T-cell (primary cell): ENCODE measurements at places on chromosomes 5 and 9.

DNA sequence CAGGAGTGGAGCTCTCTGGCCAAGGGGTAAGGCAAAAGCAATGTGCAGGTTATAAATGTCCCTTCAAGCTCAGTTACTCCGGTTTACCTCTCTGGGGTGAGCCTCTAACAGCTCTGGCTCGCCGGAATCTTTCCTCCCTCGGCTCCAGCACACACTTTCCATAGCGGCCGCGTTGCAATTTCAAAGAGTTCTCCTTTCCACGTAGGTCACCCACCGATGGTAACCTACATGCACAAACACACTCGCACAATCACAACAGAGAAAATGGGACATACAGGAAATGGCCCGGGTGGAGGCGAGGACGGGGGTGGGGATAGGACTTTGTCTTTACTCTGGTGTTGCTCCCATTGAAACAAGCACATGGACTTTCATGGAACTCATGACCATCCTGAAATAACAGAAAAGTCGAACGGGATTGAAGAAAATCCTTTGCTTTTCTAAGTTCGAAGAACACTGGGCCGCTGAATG lies 1.2 kb downstream of the LHFPL2 start:
- no peak for DNase-seq

DNA sequence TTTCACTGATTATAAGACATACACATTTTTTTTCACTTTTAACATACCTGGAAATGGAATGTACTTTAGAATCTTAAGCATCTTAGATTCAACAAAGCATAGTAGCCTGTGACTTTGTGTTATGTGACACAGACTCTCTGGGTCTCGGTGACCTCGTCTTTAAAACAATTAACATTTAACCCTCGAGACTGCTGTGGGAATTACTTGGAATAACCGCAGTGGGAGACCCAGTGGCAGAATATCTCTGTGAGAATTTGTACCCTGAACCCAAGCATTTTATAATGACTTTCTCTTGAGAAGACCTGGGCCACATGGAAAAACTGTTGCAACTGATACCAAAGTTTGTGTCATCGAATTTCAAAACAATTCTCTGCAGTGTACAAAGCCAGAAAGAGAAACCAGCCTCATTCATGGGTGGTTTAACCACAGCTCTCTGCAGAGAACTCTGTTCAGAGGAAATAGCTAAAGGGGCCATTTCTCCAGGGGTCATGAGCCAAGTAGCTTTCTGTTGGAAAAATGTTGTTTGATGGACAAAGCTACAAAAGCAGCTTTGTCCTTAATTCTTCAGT lies 10.0 kb upstream of the RETREG1 start:
- DNase-seq, result no peak

GRCh38 chr9:87193925-87194868 lies 246.9 kb upstream of the GAS1 start:
- no peak for DNase-seq

GRCh38 chr5:110351430-110351829 lies 375.0 kb downstream of the TMEM232 start:
- no peak for DNase-seq

DNA sequence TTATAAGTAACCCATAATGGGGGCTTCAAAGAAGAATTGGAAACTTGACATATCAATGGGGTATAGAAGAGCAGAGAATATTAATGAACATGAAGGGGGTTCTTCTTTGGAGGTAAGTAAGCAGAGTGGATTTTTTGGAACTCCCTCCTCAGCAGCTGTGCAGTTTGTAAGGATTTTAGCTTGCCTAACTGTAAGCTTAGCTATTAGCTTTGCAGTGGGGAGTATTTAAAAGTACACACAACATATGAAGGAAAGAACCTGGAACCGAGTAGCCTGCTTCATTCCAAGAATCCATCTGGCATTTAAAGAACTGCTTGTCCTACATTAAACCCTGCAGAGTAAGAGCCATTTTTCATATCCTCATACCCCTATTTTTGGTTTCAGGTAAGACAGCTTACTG lies 2.2 kb upstream of the PBX3 start:
- no peak for DNase-seq

- DNase-seq, result no peak
These were observed 15.4 kb downstream of the NIPSNAP3B start for GRCh38 chr9:104779334-104779733.

DNA sequence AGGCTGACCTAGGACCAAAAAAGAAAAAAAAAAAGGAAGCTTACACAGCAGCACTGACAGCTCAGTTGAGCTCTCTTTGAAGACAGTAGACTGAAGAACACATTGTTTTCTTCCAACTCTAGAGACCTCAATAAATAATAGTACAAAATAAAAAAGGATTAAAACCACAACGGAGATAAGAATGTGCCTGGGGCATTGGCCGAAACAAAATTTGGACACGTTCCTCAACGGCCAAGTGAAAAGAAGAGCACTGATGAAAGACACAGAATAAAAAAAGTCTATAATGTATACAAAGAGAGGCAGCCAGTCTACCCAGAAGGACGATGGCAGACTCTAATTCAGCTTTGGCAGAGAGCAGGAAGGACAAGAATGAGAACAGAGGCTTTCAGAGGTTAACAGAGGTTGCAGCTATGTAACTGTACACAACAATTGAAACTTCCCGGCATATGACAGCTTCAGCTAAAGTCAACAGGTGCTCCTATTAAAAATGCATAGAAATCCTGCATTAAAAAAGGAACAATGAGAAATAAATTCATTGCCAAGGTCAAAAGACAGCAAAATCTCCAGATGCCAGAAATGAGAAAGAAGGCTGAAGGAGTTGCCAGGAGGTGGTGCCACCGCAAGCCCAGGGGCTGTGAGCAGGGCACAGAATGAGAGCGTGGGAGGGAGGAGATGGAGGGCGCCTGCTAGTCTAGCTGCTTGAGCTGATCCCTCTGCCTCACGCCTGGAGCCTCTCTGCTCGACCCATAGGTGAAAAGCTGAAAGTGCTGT lies 113.9 kb downstream of the DCP2 start:
- DNase-seq, result no peak

- DNase-seq, result no peak
These were observed 424 bp upstream of the MARCOL start for GRCh38 chr5:148237785-148238417.

DNA sequence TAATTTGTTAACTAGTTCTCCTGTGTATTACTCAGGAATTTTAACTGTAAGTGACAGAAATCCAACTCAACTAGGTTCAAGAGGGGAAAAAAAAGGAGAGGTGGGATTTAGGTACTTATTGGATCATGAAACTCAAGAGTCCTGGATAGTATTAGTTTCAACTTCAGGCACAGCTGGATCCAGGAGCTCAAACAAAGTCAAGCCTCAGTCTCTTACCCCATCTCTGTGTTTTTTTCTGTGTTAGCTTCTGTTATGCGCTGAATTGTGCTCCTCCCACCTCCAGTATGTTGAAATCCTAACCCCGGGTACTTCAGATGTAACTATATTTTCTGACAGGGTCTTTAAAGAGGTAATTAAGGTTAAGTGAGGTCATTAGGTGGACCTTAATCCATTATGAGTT lies 53.5 kb downstream of the SMIM23 start:
- no peak for DNase-seq

DNA sequence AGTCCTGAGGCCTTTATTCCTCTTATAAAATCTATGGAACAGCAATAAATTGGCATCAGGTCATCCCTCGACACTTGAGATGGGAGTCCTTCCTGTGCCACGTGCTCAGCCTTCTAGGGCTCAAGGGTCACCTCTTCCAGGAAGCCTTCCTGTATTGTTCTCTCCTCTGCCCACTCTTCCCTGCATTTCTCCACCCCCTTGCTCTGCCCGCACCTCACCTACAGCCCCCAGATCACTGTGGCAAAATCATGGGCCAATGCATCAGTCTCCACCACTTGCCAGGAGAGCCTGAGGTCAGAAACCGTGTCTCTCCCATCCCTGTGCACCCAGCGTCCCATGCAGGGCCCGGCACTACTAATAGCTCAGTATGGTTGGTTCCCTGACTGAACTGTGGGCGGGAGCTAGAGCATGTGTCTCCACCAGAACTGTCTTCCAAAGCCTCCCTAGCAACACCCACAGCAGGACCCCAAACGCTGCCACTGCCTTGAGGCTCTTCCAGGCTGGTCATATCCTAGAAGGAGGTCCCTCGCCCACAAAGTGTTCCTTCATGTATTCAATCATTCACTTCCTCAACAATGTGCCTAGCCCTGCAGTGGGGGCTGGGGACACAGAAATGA lies 13.5 kb downstream of the DUSP1 start:
- DNase-seq, result no peak

DNA sequence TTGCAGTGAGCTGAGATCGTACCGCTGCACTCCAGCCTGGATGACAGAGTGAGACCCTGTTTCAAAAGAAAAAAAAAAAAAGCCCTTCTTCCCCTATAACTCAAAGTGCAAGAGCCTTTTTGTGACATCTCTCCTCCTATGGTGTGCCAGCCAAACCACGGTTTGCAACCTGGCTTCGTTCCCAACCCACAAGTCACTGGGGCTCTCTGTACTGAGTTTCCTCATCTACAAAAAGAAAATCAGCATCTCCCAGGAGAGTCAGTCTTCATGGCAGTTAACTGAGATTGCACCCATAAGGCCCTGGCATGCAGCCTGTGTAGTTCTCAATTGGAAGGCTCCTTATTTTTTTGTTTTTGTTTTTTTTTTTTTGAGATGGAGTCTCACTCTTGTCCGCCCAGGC lies 14.8 kb downstream of the ODF2 start:
- peak; percentile 28 for DNase-seq

DNA sequence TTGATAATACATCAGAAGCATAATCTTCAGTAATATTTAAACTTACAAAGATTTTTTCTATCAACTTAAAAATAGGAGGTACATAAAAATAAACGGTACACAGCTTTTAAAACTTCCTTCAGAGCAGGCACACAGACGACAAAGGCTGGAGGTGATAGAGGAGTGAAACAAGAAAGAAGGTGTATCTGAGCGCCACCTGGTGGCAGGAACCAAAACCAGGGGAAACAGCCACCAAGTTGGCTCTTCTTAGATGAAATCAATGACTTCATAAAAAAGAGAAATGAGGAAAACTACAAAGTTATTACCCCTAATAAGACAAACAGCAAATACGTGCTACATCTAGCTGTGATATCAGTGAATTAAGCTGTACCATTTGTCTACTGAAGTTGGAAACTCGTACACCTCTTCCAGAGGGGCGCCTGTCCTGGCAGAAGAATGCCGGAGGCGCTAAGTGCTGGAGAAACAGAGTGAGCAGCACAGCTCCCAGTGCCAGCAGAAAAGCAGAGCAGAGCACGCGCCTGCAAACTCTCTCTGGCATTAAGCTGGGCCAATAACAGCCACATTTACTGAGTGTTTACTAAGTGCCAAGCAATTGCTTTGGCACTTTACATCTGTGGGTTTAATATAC lies 85.9 kb downstream of the SETX start:
- DNase-seq, result peak; percentile 64

DNA sequence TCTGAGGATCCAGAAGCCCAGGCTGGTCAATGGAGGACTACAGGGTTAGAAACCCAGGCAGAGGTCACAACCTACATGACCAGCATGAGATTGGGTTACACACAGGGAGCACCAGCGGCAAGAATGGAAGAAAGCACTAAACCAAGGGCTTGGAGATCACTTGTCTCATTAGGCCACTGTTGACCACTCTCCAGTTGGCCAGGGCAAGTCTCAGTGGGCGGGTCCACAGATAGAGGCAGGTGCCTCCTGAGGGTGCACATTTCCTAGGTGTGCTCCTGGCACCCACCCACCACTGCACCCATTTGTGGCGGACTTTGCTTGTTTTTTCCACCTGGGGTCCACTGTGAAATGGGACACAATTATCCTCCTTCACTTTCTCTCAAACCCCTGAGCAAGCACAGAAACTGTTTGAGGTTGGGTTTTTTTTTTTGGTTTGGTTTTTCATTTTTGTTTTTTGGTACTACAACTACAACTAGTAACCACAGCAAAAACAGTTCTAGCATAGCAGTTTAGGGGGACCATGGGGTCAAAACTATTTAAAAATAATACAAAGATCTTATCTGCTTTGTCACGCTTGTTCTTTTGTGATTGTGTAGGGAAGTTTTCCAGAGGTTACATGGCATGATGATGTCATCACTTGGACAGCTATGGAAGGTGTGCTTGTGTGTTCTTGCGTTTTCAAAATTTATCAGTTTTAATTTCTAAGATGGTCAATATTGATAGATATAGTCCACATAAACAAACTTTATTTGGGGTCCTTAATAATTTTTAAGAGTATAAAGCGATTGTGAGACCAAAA lies 6.1 kb downstream of the NPR2 start:
- no peak for DNase-seq

GRCh38 chr5:36721664-36722235 lies 115.3 kb downstream of the SLC1A3 start:
- no peak for DNase-seq

GRCh38 chr9:34512131-34513078 lies 10.4 kb downstream of the ENHO start:
- DNase-seq, result no peak

DNA sequence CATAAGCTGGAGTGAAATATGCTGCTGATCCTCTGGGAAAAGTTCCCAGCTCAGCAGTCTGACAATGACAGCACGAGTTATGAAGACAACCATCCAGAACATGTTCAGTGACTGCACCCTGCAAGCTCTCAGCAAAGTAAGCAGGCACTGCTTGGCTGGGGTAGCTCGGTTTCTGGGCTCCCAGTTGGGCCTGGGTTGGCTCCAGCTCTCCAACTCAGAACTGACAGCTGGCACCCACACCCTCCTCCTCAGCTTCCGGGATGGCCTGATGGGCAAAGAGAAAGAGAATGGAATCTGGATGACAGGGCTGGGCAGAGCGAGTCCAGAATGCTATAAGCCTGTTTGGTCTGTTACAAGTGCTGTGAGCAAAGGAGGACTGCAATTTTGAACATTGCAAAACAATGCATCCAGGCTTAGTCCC lies 185.0 kb downstream of the CSNK1G3 start:
- no peak for DNase-seq

- no peak for DNase-seq
These were observed 40.0 kb upstream of the CACNA1B start for GRCh38 chr9:137837345-137838278.

DNA sequence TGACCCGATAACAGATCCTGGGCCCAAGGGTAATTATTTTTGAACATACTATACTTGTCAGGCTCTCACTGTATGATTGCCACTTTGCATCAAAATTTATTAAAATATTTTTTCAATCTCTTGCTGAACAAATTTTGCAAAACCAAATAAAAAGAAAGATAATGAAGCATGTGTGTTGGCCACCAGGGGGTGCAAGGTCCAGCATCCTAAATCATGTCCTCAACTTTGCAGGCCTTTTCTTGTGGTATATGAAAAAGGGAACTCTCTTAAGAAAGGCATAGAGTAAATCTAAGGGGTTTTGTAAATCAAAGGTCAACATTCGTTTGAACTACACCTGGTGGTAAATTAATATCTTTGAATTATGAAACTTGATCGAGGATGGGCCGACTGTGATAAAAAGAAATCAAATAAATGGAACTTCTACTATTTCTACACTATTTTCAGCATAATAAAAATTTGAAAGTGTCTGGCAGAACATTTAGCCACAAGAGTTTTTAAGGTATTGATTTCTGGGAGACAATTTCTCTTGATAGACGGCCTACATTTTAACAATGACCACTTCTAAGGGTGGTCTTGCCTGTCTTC lies 676.5 kb downstream of the DMRTA1 start:
- DNase-seq, result no peak

GRCh38 chr5:7881816-7882215 lies 12.9 kb downstream of the MTRR start:
- no peak for DNase-seq
